Renal pelvis (tissue), 12 donors: ENCODE measurements at places on chromosomes 12 and 14.

DNA sequence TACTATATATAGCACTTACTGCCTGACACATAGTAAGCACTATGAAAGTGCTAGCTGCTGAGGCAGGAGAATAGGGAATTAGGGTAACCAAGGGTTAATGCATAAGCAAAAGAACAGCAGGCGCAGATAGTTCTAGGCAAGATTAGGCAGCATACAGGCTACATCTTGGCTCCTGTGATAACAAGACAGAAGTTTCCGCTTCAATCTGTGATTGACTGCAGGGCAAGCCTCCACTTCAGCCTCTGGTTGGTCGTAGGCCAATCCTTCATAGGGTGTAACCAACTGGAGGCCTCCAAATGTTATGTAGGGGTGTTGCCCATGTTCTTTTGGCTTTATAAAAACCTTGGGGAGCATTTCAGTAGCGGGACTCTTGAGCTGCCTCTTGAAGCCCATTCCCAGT is 46.9 kb downstream of the KLHL28 start:
- no peak for DNase-seq

- no peak for DNase-seq
Measured at GRCh38 chr12:40313928-40314327, 89.1 kb downstream of the LRRK2 start.

DNA sequence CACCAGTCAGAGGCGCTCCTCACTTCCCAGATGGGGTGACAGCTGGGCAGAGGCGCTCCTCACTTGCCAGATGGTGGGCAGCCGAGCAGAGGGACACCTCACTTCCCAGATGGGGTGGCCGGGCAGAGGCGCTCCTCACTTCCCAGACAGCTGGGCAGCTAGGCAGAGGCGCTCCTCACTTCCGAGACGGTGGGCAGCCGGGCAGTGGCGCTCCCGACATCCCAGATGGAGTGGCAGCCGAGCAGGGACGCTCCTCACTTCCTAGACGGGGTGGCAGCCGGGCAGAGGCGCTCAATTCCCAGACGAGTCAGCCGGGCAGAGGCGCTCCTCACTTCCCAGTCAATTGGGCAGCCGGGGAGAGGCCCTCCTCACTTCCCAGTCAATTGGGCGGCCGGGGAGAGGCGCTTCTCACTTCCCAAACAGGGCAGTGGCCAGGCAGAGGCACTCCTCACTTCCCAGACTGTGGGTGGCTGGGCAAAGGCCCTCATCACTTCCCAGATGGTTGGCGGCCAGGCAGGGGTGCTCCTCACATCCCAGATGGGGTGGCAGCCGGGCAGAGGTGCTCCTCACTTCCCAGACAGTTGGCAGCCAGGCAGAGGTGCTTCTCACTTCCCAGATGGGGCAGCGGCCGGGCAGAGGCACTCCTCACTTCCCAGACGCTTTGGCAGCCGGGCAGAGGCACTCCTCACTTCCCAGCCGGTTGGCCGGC is 143.8 kb upstream of the ARID2 start:
- no peak for DNase-seq

DNA sequence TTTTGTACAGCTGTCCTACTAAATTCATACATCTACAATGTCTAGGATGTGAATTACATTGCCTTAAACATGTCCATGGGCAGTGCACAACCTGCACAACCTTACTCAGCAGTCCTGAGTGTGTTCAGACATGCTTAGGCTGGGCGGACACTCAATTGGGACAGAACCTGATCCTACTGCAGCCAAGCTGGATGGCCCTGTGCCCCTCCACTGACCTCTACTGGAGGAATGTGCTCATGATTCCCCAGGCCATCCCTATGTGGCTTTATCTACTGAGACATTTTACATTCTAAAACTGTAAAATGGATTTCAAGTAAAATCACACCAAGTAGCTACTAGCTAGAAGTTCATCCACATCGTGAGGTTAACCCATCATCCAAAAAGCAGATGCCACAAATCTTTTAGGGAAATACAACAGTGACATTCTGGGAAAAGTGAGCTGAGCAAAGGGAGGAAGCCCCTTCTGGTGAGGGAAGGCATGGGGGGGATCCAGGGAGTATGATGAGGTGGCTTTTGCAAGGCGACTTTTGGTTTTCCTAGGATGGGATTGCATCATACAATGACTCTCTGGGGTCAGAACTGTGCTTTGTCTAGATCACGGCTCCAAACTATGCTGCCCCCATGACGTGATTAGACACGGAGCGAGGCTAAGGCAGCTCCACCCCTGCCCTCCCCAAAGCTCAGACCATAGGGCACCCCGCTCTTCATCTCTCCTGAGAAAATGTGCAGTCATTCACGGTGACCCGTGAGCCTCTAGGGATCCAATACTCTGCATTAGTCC is 911.7 kb upstream of the TMEM132C start:
- no peak for DNase-seq

DNA sequence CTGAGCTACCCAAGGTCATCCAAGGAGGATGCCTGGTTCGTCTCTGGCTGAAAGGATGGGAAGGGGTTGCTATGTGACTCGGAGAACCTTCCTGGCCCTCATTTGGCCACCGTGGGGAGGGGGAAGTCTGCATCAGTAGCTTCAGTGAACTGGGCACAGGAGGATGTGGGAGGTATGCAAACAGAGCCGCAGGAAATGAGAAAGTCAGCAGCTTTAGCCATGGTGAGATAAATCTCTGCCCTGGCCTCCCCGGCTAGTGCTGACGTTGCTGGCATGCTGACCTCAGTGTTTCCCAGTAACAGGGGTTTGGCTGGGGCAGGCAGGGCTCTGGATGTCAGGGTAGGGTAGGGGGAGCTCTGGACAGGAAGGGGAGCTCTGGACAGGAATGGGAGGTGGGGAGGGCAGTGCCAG is 2.3 kb upstream of the CEBPE start:
- DNase-seq = peak; percentile 83

DNA sequence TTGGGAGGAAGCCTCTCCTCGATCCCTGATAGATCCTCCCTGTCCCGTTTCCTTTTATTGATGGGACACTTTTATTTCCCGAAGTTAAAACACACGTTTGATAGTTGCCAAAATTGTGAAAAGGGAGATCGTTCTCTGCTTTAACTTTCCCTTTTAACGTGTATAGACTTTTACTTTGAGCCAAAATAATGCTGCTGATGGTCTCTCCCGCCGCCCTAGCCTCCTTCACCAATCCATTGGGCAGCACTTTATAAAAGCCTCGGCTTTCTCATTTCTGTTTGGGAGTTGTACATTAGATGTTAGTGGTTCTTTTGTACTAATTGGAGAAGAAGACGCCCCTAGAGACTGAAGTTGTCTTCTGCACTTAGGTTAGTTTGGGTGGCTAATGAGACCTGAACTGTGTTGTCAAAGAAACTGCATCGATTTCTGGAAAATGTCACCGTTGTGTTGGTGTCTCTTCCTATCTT is 1.4 kb downstream of the TMTC2 start:
- no peak for DNase-seq

DNA sequence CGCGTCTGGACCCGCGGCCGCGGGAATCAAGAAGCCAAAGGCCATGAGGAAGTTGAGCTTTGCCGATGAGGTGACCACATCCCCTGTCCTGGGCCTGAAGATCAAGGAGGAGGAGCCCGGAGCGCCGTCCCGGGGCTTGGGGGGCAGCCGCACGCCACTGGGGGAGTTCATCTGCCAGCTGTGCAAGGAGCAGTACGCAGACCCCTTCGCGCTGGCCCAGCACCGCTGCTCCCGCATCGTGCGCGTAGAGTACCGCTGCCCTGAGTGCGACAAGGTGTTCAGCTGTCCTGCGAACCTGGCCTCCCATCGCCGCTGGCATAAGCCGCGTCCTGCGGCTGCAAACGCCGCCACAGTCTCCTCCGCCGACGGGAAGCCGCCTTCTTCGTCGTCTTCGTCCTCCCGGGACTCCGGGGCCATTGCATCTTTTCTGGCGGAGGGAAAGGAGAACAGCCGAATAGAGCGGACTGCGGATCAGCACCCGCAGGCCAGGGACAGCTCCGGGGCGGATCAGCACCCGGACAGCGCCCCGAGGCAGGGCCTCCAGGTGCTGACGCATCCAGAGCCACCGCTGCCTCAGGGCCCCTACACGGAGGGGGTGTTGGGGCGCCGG is 1.0 kb downstream of the INSM2 start:
- peak; percentile 72 for DNase-seq

DNA sequence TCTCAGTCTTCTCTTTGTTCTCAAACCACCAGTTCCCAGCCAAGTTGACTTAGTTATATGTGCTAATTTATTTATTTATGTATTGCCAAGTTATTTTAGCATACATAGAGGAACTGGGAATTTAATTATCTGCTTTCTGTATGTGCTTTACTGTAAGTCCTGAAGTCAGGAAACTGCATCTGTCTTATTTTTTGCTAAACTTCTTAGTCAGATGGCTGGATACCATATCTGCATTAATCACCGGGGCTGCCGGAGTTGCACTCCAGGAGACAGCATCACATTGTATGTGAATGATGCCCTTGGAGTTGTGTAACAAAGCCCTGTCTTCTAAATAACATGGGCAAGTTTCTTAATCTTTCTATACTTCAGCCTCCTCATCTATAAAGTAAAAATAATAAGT is 96.2 kb downstream of the MON2 start:
- no peak for DNase-seq

GRCh38 chr12:55673638-55674037 is 34.1 kb downstream of the ITGA7 start:
- no peak for DNase-seq

- no peak for DNase-seq
Measured at GRCh38 chr14:34107441-34107840, 156.6 kb upstream of the EGLN3 start.
